ENCODE measurements at places on chromosomes 7 and 10.

DNA sequence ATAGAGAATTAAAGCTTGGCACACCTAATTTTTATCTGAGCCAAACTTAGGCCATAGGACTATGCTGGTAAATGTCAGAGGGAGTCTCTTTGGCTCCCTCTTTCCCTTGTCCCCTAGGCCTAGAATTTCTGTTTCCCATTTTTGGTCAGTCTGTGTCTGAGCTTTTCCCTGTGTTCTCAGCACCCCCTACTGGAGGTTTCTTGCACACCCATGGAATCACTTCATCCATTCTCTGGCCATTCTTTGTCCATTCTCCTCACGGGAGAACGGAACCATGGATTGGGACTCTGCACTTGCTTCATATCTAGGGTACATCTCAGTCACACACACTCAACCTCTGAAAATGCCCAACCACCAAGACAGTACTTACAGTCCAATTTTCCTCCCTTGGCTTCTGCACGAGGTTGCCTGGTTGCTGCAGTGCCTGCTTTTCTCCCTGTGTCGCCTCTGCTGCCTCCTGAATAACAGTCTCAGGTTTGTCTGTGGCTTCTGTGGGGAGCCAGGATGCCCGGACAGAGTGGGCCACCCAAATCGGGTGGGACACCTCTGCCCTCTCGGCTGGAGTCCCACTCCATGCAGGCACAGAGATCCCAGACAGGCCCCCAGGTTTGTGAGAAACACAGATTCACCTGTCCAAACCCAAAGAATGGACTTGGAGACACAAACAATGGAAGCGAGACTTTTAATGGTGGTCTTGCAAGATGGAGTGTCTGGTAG is 35.1 kb upstream of the DNAH11 start:
- peak; percentile 31 for DNase-seq

GRCh38 chr7:80145780-80146422 is 11.3 kb downstream of the GNAI1 start:
- DNase-seq = no peak

GRCh38 chr10:3067118-3067858 is at the start of gene PFKP:
TSS of gene PFKP (plus strand) at chr10:3067548. CDS start at chr10:3067596, 48 bp downstream.
- peak; percentile 69 for DNase-seq

DNA sequence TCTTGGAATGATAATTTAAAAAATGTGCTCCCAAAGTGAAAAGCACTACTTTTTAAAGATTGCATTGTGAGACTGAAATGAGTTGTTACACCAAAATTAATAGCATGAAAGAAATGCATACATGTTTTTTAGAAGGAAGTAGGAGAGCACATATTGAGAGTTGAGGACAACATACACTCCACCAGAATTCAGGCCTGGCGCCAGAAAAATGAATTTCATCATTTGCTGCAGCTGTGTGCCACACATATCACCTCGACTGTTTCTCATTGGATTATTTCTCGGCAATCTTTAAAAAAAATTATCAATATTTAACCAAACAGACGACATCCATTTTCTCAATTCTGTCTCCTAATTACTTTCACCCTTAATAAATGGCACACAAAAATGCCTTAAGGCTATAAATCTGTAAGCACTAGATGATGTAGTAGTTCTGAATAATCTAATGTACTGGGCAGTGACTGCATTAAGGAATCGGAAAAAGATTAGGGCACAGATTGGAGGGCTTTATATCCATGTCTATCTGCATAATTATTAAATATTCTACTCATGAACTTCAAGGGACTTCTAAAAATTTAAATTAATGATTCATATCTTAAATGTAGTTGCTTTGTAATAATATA is 590.4 kb downstream of the NXPH1 start:
- DNase-seq = no peak

DNA sequence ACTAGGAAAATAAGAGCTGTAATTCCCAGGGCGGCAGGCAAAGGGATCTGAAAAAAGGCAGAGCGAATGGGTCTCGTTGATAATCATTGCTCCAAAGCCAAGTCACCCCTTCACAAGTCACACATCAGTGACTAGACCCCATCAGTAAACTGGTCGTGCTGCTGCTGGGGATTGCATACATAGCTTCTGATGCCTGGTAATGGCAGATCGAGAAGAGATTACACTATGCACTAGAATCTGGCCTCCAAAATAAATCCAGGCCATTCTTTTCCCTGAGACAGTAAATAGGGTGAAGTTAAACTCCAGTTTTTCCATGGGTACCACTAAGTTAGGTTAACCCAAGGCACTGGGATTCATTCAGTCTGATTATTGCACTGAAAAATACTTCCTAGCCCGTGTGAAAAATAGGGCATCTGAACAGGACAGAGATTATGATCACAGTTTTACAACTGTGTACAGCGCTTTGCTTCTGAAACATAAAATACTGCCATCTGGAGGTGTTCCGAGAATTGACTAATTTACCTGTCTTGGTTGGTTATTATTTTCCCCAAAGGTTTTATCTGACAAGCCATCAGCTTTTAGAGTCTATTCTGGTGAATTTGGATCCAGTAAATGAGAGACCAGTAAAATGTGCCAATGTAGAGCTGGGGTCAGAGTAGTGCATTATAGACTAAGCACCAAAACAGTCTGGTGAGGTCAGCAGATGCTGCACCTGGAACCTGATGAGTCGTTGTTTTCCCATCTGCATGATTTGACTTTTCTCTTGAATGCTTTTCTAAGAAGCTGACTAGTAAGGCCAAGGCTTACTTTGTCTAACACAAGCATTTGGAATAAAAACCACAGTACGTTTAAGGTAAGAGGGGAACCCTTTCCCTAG is 82.9 kb upstream of the AFAP1L2 start:
- peak; percentile 22 for DNase-seq

DNA sequence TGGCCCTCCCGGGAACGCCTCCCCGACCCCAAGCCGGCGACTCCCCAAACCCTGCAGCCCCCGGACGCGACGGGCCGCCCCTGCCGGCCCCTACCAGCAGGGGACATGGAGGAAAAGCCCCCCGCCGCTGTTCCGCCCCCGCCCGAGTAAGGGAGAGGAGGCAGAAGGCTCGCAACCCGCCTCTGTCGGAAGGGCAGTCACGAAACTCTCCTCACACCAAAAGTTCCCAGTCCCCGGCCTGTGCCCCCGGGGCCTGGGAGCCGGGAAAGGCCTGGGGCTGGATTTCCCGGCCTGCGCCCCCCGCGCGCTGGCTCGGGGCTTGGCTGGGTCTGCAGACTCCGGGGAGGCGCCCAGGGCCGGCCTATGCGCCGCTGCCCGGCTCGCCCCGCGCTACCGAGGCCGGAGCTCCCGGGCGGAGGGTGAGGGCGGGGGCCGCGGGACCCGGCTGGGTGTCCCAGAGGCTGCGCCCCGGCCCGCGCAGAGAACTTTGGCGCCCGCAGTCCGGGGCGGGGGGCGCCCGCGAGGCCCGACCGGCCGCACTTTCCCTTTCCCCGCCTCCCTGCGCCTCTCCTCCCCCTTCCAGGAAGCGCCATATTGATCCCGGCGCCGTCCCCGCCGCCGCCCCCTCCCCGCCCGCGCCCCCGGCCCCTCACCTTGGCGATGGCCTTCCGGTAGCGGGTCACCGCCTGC is 728 bp downstream of the PARD3 start:
- DNase-seq = no peak

DNA sequence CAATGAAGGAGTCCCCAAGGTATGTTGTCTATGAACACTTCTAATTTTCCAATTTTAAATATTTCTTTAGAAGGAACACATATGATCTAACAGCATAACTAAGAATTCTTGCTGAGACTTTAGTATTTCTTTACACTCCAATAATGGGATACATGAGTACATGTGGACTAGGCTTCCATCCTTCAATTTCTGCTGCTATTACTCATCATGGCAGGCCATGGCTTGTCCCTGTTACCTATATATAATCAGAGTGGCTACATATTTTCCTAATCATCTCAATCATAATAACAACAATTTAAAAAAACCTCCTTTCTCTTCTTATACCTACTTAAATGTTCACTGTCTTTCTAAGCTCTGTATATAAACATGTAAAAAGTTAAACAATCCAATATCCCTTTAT is 60.3 kb upstream of the TAC1 start:
- DNase-seq = no peak

GRCh38 chr7:26404189-26404996 is 112.7 kb downstream of the SNX10 start:
- DNase-seq = no peak

DNA sequence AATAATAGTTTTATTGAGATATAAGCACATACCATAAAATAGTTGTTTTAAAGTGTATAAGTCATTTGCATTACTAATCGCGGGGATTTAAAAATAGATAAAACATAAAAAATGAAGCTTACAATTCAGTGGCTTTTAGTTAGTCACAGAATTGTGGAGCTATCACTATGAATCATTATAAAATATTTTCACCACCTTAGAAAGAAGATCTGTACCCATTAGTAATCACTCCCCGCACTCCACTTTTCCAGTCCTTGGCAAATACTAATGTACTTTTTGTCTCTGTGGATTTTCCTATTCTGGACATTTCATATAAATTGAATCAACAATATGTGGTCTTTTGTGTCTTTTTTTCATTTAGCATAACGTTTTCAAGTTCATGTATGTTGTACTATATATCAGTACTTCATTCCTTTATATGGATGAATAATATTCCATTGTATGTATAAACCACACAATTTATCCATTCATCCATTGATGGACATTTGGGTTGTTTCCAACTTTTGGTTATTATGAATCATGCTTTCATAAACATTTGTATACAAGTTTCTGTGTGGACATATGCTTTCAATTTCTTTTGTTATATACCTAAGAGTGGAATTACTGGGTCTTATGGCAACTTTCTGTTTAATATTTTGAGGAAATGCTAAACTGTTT is 162.5 kb downstream of the MAGI2 start:
- DNase-seq = no peak

DNA sequence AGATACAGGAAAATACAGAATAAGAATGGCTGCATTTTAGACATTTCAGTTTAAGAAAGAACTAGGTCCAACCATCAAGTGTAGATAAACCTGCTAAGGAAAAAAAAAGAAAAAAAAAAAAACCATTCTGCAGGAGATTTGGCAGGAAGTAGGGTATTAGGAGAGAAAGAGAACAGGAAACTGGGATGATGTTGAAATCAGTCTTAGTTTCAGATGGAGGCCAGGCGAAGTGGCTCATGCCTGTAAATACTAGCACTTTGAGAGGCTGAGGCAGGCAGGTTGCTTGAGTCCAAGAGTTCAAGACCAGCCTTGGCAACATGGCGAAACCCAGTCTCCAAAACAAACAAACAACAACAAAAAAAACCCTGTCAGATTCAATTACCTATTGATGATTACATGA is 120.2 kb downstream of the RAB11FIP2 start:
- no peak for DNase-seq

DNA sequence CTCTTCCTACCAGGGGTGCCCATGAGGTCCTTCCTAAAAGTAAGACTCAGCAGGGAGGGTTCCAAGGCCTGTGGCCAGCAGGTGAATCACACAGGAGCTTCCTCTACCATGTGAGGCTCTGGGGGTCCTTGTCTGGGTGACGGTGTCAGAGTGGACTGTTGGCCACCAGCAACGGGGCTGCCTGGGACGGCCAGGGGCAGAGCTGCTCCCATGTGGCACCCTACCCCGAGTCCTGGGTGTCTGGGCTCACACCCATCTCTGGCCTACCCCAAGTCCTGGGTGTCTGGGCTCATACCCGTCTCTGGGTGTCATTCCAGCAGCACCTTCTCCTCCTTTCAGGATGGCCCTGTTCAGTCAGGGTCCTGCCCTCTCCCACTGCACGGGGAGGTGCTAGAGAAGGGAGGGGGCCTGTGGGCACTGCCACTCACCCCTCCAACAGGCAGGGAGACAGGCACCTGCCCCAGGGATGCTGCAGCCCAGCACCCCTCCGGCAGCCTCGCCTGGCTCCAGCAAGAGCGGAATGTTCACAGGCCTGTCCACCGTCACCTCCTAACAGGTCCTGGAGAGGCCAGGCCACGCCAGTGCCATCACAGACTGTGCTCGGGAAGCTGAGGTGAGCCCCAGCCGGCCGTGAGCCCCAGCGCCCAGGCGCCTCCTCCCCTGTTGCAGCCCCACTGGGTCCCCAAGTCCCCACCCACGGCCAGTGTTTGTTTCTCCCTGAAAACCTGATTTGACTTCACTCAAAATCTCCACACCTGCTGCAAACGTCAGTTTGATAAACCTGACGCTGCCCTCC is 143.7 kb downstream of the PTPRN2 start:
- DNase-seq = no peak

- no peak for DNase-seq
These were observed 143.9 kb downstream of the JAZF1 start for GRCh38 chr7:28036696-28037095.

DNA sequence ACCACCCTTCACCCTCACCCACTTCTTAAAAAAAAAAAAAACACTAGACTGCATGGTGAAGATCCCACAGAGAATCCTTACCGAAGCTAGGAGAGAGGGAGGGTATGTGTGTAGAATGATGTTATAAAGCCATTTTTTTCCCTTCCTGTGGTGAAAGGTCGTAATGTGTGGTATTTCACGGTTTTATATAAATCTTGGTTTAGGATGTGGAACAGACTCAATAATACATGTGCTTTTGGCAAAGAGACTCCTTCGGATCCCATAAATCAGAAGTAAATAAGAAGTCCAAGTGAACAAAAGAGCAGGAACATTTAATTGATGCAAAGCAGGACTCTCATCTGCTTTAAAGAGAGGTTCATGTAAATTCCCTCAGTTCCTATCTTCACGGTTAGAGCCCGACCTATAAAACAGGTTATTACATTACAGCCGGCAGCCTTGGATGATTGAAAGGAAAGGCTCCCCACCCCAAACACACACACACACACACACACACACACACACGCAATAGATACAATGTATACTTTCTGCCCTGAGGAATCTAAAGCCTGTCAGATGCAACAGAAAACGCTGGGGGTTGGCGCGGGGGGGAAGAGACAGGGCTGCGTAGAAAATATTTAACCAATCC is 8.8 kb downstream of the DLX5 start:
- no peak for DNase-seq

- DNase-seq = no peak
These were observed 141.7 kb upstream of the SEMA3A start for GRCh38 chr7:84336303-84336702.

DNA sequence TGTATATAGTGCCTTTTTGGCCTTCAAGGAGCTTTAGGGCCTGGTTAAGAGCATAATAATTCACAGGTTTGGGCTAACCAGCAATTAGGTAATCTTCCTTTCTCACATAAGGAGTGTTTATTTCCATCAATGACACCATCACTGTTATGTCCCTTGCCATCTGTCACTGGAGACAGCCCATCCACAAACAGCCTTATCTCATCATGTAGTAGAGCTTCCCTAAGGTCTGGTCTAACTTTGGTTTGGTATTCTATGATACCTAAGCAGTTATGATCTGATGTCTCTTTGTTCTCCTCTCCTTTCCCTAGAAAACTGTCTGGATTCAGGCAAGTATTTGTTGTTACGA is 26.4 kb downstream of the MAPK8 start:
- DNase-seq = no peak

GRCh38 chr10:91944880-91945630 is 21.5 kb downstream of the BTAF1 start:
- DNase-seq = peak; percentile 28

DNA sequence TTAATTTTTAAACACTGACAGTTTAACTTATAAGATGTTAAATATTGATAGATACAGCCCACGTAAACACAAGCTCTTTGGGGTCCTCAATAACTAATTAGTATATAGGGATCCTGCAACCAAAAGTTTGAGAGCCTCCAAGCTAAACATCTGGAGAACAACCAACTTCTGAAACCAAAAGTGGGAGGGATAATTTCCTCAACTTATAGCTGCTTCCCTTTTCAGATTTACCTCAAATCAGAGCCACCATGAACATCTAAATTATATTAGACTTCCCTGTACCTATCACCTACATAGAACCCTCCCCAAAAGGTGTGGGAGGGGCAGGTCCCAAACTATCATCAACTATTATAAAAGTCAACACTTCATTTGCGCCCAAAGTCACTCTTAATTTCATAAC is 8.6 kb downstream of the PSAP start:
- DNase-seq = no peak

GRCh38 chr10:35577926-35578617 is 27.1 kb upstream of the GJD4 start:
- no peak for DNase-seq
